ENCODE measurements at places on chromosomes 4 and X.

DNA sequence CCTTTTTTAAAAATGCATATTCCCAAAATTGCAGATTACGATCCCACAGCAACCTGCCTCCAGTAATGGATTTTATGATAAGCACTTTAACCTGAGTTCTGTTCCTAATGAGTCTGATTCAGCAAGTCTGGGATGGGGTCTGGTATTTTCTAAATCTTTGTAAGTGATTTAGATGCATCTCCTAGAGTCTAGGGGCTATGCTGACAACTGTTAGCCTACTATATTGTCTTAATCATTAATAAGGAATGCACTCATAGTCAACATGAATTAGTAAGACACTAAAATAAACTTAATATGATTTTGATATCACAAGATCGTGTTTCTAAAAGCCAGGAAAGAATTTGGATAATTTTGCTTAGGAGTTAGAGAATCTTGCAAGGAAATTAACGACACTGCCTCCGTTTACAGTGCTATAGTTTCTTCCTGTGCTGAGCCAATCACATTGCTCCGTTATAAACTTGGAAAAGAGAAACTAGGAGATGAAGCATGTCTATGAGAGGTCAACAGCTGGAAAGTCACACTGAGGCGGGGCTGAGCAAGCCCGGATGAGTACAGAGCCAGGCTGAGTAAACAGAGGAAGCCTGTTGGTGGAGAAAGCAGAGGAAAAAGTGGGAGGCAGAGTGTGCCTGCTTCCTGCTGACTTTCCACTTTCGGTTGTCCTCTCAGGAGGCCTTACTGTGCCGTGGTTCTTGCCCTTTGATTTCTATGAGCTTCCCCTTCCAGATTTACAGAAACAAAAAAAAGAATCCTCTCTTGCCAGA, 5.4 kb downstream of the SCARB2 start:
- no peaks in the 10 kb centered on the region for H3K27me3 ChIP-seq
- peaks cover 28% of the 10 kb centered on the region for H3K4me1 ChIP-seq
- H3K27ac ChIP-seq = peak overlapping the region; percentile 77
- H3K36me3 ChIP-seq = no peaks in the 10 kb centered on the region

GRCh38 chr4:151184523-151185458, 85.4 kb downstream of the RPS3A start:
- no peaks in the 10 kb centered on the region for H3K4me1 ChIP-seq
- no peak for DNase-seq
- no peak overlapping the region for H3K27ac ChIP-seq
- no peaks in the 10 kb centered on the region for H3K27me3 ChIP-seq
- H3K36me3 ChIP-seq = no peaks in the 10 kb centered on the region

DNA sequence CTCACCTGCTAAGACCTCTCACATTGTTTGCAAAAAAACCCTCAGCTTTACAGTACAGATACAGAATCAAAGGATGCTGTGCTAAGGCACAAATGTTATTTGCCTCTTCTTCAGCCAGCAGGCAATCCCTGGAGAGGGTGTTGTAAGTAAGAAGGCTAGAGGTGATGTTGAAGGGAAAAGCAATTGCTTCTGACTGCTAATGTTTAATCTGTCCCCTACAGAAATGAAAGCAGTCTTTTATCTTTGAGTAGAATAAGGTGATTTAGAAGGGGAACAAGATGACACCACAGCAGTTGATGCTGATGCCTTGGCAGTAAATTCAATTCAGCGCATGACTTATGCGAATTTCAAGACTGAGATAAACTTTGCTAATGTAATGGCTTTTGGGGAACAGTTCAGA, 1064.8 kb upstream of the IGFBP7 start:
- H3K27ac ChIP-seq = no peak overlapping the region
- no peaks in the 10 kb centered on the region for H3K36me3 ChIP-seq
- DNase-seq = no peak
- no peaks in the 10 kb centered on the region for H3K4me1 ChIP-seq
- H3K4me3 ChIP-seq = no peak overlapping the region

- DNase-seq = no peak
- H3K36me3 ChIP-seq = no peaks in the 10 kb centered on the region
- no peaks in the 10 kb centered on the region for H3K4me1 ChIP-seq
- H3K27ac ChIP-seq = no peak overlapping the region
Observed at GRCh38 chrX:54230435-54231148, 47.5 kb upstream of the FAM120C start.

GRCh38 chr4:37561803-37562207, 124.4 kb downstream of the RELL1 start:
- no peak for DNase-seq
- no peak overlapping the region for H3K27ac ChIP-seq

- H3K27ac ChIP-seq = no peak overlapping the region
- H3K4me3 ChIP-seq = no peak overlapping the region
- H3K4me1 ChIP-seq = no peaks in the 10 kb centered on the region
- DNase-seq = no peak
- H3K36me3 ChIP-seq = no peaks in the 10 kb centered on the region
- no peaks in the 10 kb centered on the region for H3K27me3 ChIP-seq
Observed at GRCh38 chr4:139622901-139623381, 42.7 kb upstream of the MGST2 start.

- H3K27me3 ChIP-seq = no peaks in the 10 kb centered on the region
- H3K4me1 ChIP-seq = no peaks in the 10 kb centered on the region
- no peak for DNase-seq
- H3K36me3 ChIP-seq = no peaks in the 10 kb centered on the region
- no peak overlapping the region for H3K27ac ChIP-seq
- H3K4me3 ChIP-seq = no peak overlapping the region
Observed at GRCh38 chrX:43718956-43719355, 62.9 kb downstream of the MAOA start.

DNA sequence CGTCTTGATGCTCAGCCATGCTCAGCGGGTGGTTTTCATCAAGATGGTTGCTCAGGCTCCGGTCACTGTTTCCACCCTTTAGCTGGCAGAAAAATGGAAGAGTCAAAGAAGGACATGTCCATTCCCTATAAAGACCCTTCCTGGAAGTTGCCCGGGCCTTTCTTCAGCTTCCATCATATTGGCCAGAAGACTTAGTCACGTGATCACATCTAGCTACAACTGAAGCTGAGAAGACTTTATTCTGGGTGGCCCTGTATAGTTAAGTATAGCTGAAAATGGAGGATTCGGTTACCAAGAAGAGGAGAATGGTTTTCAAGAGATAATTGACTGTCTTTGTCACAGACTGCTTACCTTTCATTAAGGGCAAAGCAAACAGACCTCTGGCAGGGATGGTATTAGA, 296.7 kb upstream of the CASK start:
- H3K4me1 ChIP-seq = no peaks in the 10 kb centered on the region
- no peak overlapping the region for H3K27ac ChIP-seq
- no peak overlapping the region for H3K4me3 ChIP-seq
- no peaks in the 10 kb centered on the region for H3K27me3 ChIP-seq
- H3K36me3 ChIP-seq = no peaks in the 10 kb centered on the region

GRCh38 chrX:44997282-44997812, 124.4 kb downstream of the KDM6A start:
- no peak overlapping the region for H3K4me3 ChIP-seq
- no peaks in the 10 kb centered on the region for H3K27me3 ChIP-seq
- no peak overlapping the region for H3K27ac ChIP-seq
- no peak for DNase-seq
- no peaks in the 10 kb centered on the region for H3K4me1 ChIP-seq
- H3K36me3 ChIP-seq = no peaks in the 10 kb centered on the region

DNA sequence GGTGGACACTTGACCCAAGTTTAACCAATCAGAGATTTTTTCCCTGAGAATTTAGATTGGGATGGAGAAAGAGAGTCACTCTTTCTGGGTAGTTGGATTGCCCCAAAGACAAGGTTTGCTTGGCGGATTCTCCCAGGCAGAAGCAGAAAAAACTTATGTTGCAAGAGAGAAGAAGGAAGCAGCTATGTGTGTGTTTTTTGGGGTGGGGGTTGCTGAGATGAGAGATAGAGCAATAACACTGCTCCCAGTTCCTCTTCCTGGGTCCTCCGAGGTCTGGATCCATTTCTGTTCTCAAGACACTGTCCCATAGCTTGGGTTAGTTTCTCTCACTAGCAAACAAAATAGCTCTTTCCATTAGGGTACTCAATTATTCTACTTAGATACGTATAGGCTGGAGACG, 222.1 kb downstream of the STIM2 start:
- H3K27ac ChIP-seq = no peak overlapping the region
- DNase-seq = no peak
- H3K36me3 ChIP-seq = no peaks in the 10 kb centered on the region
- H3K27me3 ChIP-seq = no peaks in the 10 kb centered on the region
- H3K4me3 ChIP-seq = no peak overlapping the region
- no peaks in the 10 kb centered on the region for H3K4me1 ChIP-seq

GRCh38 chrX:123731987-123732669, 724 bp downstream of the THOC2 start:
- H3K4me1 ChIP-seq = no peaks in the 10 kb centered on the region
- H3K36me3 ChIP-seq = no peaks in the 10 kb centered on the region
- H3K27ac ChIP-seq = peak overlapping the region; percentile 88
- H3K27me3 ChIP-seq = no peaks in the 10 kb centered on the region
- peak; percentile 23 for DNase-seq

DNA sequence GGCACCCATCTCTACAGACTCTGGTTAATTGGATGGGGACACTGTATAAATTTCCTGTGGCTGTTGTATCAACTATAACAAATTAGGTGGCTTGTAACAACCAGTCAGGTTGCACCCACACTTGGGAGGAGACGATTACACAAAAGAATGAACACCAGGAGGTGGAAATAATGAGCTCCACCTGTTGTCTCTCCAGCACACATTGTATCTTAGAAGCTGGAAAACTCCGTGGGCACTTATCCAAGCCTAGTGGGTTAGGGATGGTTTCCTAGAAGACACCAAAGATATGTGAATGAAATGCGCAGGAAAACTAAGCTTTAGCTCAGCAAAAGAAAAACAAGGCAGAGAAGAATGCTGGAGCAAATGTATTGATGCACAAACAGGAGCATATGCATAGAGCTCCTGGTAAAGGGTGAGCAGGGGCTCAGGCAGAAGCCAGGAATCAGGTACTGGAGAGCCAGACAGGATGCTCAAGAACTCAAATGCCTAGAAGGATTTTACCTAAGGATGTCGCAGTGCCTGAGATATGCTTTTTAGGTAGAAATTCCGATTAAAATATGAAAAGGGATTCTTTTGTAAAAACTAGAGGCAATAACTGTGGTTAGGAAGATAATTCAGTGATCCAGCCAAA, 111.7 kb downstream of the GALNTL6 start:
- H3K27ac ChIP-seq = no peak overlapping the region
- no peaks in the 10 kb centered on the region for H3K36me3 ChIP-seq
- no peaks in the 10 kb centered on the region for H3K4me1 ChIP-seq

- no peak overlapping the region for H3K27ac ChIP-seq
- no peak overlapping the region for H3K4me3 ChIP-seq
- H3K36me3 ChIP-seq = no peaks in the 10 kb centered on the region
- H3K4me1 ChIP-seq = no peaks in the 10 kb centered on the region
Observed at GRCh38 chr4:105162123-105162796, 15.6 kb downstream of the TET2 start.

DNA sequence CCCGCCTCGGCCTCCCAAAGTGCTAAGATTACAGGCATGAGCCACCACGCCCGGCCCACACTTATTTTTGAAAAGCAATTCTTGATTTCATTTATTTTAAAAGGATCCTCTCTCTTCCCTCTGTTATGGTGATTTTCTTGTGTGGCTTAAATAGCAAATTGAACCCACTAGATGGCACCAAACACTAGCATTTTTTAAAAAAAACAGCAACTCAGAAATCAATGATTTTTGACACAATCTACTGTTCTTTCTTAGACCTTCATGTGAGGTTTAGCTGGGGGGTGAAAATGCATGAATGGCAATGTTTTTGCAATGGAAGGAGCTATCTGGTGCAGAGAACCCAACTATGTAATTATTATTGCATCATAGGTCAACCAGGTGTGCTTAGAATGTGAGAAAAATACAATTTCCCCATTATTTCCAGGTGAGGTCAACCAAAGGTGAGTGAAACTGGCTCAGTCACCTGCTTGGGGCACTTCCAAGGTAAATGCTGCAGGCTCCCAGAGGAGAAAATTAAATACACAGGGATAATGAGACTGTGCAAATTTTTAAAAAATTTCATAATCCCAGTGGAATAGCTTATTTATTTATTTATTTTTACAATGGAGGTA, 226.7 kb upstream of the PRKX start:
- no peaks in the 10 kb centered on the region for H3K27me3 ChIP-seq
- no peak overlapping the region for H3K27ac ChIP-seq
- H3K4me3 ChIP-seq = no peak overlapping the region

DNA sequence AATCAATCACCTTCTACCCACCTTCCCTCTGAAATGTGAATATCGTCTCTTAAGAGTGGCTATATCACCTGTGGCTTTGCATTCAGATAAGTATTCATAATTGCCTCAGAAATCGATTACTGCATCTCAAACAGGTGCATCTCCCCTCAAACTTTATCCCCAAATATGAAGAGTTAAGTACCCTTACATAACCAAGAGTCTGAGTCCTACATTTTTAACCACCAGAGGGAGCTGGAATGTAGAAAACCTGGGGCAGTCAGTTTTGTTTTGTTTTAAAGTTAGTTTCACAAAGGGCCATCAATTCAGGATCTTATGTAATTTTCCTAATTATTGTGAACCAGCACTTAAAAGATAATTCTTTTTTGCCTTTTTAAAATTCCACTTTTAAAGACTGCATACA, 5.7 kb downstream of the TCEANC start:
- no peaks in the 10 kb centered on the region for H3K4me1 ChIP-seq
- H3K27ac ChIP-seq = peak overlapping the region; percentile 36
- H3K27me3 ChIP-seq = no peaks in the 10 kb centered on the region
- no peak overlapping the region for H3K4me3 ChIP-seq
- no peaks in the 10 kb centered on the region for H3K36me3 ChIP-seq

DNA sequence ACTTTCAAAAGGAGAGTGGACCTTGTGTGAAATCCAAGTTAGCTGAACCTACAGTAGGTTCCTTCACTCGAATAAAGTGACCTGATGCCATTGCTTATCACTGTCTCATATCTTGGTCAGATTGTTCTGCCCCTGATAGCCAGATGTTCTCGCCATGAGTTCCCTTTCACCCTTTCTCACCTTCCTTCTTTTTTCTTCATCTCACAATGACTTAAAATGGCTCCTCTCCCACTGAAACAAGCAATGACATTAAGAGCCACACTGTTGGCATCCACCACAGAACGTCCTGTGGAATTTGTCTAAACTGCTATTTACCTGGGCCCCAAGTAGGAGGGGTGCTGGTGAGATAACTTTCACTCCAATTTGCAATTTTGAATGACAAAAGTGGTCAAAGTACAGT, 227.6 kb upstream of the PPP1R2C start:
- no peaks in the 10 kb centered on the region for H3K27me3 ChIP-seq
- no peak overlapping the region for H3K27ac ChIP-seq
- no peak for DNase-seq
- H3K4me3 ChIP-seq = no peak overlapping the region
- no peaks in the 10 kb centered on the region for H3K36me3 ChIP-seq
- H3K4me1 ChIP-seq = no peaks in the 10 kb centered on the region
